ENCODE measurements at places on chromosomes 12 and 14.

DNA sequence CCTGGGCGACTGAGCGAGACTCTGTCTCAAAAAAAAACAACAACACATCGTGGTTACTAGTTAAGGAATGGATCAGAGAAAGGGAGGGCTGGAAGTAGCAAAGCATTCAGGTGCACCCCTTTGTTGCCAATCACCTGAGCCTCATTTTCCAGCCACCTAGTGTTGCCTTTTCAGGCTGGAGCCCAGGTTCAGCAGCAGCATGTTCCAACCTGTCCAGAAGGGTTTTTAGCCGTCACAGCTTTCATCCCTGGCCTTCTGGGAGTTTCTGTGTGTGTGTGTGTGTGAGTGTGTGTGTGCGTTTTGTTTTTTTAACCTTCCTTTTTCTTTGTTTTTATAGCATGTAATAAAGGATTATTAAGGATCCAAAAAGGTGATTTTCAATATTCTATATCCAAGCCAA lies 121.1 kb upstream of the ATF1 start:
- no peak for DNase-seq

DNA sequence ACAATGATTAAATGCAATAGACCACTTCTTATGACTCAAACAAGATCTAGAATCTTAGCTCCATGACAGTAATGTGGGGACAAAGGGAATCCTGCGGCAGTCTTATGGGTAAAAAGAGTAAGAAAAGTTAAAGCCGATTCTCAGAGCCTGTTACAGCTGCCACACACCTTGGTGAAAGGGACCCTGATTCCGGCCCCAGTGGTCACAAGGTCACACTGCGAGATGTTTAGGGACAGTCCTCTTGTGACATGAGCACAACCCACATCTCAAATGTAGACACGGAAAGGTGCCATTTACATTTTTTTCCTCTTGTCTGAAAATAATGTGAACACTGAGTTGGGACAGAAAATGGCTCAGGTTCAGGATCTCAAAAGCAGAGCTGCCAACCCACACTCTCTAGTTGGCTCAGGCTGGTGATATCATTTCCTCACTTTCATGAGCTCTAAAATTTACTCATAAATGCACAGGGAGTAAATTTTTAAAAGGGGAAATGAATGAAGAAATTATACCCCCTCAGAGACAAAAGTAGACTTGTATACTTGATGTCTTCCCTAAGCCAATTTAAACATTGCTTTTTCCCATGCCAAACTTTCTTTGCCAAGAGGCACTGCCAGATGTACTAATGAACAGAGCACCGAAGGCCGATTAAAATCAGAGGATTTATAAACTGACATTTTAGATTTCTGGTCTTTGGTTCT lies 113.1 kb upstream of the OVCH1 start:
- DNase-seq: no peak

- no peak for DNase-seq
These were observed 63.4 kb upstream of the NCOR2 start for GRCh38 chr12:124630791-124631313.

DNA sequence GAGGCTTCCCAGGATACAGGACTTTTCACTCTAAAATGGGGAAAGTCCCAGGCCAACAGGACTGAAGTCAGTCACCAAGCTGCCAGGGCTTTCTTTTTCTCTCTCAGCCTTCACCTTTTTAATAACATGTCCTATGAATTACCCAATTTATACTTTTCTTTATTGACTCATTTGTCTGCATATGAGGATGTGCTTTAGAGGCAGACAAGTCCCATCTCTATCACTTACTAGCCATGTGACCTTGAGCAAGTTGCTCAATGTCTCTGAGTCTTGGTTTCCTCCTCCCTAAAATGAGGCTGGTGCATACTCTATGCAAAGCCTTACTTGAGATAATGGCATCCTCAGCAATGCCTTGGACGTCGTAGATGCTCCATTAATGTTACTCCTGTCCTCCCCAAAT lies 98.1 kb upstream of the TMPO start:
- no peak for DNase-seq

GRCh38 chr12:114481200-114481535 lies 75.2 kb upstream of the TBX5 start:
- no peak for DNase-seq
